ENCODE measurements at places on chromosomes 16 and 17.

GRCh38 chr17:2547176-2547575, 35.5 kb upstream of the METTL16 start:
- no peak for DNase-seq

- no peak for DNase-seq
Observed at GRCh38 chr16:90048737-90049330, 28.3 kb downstream of the PRDM7 start.

GRCh38 chr17:59373882-59374495, 42.5 kb downstream of the YPEL2 start:
- DNase-seq, result no peak

DNA sequence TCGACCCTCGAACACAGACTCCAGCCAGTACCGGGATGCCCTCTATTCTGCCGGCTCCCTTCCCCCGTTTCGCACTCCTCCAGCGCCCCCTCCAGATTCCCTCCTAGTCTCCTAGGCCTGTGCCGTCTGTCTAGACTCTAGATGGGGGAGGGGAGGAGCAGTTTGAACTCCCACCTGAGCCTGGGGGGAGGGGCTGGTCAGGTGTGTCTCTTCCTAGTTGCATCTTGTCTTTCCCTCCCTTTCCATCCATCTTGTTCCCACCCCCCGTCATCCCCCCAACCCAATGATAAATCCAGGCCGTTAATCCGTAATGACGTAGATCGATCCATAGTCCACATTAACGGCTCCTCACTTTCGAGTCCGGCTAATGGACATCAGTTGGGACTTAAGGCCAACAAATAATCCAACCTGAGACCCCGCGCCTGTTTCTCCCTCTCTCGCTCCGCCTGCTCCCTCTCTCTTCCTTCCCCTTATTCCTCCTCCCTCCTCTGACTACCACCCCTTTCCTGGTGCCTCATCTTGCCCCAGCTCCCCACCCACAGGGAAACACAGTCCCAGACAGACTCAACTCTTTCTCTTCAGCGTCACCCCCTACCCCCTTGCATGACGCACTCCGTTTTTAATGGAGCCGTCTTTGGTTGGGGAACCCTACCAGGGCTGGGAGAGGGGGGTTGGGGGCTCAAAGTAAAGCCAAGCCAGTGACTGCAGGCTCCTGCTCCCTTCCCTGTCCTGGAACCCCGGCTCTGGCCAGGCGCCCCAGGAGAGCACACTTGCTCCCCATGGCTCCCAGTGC, 3.4 kb upstream of the HOXB5 start:
- no peak for DNase-seq

GRCh38 chr17:68491381-68492231, 20.6 kb upstream of the PRKAR1A start:
- DNase-seq, result no peak

DNA sequence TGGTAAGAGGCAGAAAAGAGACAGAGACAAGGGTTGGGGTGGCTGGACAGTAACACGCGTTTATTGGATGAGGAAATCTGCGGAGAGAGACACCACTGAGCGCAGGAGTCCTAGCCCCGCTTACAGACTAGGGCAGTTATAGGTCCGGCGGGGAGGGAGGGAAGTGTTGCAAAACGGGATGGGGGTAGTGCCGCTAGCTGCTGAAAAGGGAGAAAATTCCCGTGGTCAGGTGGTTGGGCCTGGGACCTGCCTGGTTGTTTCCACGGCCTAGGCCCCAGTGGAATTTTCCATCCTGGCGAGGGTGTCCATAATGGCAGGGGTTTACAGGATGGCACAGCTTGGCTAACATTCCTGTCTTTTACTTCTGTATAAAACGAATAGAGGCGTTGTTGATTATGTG, 5.5 kb upstream of the CPHXL2 start:
- no peak for DNase-seq

DNA sequence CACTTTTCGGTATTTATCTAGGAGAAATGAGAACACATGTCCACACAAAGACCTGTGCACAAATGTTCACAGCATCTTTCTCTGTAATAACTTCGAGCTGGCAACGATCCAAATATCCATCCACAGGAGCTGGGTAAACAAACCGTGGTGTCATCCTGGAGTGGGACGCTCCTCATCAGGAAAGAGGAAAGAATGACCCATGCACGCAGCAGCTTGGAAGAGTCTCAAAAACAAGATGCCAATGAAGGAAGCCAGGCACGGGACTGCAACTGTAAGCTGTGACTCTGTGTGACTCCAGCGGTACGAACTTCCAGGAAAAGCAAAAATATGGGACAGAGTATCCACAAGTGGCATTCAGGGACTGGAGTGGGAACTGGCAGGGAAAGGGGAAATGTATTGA, 36.7 kb upstream of the CIBAR2 start:
- DNase-seq, result peak; percentile 41

DNA sequence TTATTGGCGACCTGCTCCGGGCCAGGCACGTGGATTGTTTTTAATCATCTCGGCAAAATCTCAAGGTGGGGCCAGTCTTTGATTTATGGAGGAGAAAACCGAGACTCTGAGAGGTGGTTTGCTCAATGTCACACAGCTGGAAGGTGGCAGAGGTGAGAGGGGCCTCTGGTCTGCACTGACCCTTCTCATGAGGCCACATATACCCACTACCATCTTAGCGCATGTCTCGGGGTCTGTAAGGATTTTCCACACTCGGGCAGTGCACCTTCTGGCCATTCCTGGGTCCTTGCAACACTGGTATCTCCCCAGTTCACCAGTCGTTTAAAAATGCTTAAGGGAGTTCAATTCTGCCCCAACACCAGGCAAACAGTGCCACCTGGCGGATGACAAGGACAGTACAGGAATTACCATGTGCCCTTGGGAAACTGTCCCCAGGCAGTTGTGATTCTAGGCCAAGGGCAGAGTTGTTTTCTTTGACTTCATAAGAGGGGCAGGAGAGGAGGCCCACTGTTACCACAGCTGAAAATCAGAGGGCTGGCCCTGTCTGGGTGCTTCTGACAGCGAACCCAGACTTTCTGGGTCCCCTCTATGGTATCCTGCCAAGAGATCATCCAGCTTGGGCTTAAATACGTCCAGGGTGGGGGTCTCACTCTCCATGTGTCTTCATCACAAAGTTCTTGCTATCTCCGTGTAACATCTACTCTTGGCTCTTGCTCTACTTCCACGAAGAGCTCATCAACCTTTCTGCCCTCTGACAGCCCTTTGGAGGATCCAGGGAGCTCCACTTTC, 39.4 kb upstream of the RAI1 start:
- DNase-seq, result peak; percentile 81

GRCh38 chr16:86212706-86213436, 297.5 kb upstream of the FOXF1 start:
- DNase-seq, result no peak

DNA sequence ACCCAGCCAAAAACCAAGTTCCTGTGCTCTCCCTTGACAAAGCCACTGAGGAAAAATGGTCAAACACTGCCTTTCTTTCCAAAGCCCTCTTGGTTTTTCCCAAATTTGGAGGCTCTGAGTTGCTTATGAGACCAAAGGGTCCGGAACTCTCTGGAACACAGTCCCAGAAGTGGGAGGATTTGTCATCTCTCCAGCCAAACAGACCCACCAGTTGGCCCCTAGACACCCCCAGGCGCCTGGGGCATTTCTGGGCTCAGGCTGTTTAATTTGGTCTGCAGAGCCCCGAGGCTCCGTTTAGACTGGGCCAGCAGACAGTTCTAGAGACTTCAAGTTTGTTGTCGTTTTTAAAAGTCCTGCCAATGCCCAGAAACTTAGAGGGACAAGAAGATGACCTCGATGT, 239.1 kb downstream of the SEC14L1 start:
- no peak for DNase-seq

DNA sequence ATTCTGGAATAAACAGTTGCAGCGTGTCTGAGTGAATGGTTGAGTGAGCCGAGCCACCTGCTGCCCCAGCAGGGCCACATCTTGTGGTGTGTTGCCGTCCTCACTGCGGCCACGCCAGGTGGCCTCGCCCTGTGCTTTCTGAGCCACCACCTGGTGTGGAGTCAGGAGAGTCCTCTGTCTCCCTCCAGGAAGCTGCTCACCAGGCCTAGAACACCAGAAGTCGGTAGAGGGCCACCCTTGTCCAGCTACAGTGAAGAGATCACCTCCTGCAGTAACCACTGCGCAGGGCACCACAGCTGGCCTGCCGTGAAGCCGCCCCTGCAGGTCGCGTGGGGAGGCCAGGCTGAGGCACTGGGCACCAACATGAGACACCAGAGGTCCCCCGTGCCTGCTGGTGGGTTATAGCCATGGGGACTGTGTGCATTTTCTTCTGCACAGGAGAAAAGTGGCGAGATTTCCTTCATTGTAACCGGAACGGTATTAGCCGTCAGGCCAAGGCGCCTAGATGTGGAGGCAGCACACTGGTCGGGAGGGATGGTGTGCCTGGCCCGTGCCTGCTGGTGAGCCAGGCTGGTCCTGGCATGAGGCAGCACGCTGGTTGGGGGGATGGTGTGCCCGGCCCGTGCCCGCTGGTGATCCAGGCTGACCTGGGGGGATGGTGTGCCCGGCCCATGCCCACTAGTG, 28.9 kb upstream of the FOXK2 start:
- no peak for DNase-seq

- DNase-seq, result no peak
Observed at GRCh38 chr17:7132511-7133094, 18.0 kb upstream of the ASGR2 start.

- DNase-seq, result no peak
Observed at GRCh38 chr16:85840395-85840794, 40.9 kb downstream of the COX4I1 start.

- no peak for DNase-seq
Observed at GRCh38 chr17:38687286-38687685, 12.5 kb upstream of the EPOP start.

GRCh38 chr16:67421030-67421429, 4.8 kb upstream of the ZDHHC1 start:
- DNase-seq, result no peak

GRCh38 chr17:45409659-45410076, 23.0 kb downstream of the ARHGAP27 start:
- DNase-seq, result peak; percentile 14

- no peak for DNase-seq
Observed at GRCh38 chr16:27289669-27290068, 21.1 kb upstream of the NSMCE1 start.

DNA sequence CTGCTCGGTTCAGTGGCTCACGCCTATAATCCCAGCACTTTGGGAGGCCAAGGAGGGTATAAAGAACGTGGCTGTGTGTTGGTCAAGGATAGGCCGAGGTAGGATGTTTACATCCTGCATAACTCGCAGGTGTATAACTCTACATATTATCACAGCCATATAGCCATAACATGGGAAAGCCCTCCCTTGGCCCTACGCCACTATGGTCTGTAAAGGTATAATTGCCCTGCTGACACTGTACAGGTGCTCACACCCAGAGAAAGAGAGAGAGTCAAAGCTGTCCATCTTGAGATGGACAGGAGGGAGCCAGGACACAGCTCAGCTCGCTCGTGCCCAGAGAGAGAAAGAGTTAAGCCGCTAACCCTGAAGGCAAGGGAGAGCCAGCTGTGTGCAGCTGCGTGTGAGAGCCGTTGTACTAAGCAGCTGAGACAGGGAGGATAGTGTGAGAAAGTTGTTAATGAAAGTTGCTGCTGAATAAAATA, 30.4 kb upstream of the DHX8 start:
- DNase-seq, result peak; percentile 64

GRCh38 chr17:30922235-30923030, 688 bp downstream of the ADAP2 start:
- peak; percentile 25 for DNase-seq

GRCh38 chr17:40648384-40648968, 858 bp upstream of the SMARCE1 start:
- no peak for DNase-seq

DNA sequence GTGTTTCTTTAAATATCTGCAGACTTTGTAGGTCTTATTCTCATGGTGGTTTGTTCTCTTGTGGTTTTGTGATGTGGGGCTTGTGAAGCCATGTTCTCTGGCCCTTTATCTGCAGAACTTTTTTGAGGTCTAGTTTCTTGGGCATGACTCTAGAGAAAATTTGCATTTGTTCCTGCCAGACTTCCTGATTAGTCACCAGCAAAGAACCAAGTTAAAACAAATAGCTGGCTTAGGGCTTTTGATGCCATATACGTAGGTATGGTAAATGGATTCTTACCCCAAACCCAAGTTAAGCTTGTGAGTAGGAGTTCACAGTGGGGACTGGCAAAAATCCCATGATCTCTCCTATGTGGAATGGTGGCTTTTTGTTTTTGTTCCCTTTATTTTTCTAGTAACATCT, 68.7 kb upstream of the IRX3 start:
- no peak for DNase-seq

DNA sequence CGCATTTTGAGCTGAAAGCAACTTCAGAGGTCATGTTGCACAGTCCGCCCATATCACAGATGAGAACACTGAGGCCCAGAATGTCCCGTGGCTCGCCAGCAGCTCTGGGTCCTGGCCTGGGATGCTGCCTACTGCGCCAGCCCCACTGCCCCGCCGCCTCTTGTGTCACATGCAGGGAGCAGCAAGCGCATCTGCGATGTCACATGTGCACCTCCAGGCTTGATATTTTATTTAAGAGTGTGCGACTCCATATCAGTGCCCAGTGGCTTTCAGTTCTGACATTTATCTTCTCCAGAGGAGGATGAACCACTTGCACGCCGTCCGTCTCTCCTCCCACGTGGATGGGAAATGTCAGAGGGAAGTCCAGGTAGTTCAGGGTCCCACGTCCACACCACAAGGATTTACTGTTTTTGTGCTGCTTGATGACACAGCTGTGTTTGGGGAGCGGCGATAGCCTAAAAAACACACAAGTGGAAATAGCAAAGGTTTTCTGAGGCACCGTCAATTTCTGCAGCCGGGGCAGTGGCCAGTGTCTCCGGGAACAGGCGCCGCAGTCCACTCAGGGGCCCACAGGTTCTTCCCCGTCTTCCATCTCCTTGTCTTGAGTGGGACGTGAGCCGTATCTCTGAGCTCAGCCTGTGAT, 7.0 kb upstream of the RBFOX3 start:
- peak; percentile 2 for DNase-seq

GRCh38 chr17:63780507-63780906, 6.5 kb downstream of the DDX42 start:
- DNase-seq, result no peak

DNA sequence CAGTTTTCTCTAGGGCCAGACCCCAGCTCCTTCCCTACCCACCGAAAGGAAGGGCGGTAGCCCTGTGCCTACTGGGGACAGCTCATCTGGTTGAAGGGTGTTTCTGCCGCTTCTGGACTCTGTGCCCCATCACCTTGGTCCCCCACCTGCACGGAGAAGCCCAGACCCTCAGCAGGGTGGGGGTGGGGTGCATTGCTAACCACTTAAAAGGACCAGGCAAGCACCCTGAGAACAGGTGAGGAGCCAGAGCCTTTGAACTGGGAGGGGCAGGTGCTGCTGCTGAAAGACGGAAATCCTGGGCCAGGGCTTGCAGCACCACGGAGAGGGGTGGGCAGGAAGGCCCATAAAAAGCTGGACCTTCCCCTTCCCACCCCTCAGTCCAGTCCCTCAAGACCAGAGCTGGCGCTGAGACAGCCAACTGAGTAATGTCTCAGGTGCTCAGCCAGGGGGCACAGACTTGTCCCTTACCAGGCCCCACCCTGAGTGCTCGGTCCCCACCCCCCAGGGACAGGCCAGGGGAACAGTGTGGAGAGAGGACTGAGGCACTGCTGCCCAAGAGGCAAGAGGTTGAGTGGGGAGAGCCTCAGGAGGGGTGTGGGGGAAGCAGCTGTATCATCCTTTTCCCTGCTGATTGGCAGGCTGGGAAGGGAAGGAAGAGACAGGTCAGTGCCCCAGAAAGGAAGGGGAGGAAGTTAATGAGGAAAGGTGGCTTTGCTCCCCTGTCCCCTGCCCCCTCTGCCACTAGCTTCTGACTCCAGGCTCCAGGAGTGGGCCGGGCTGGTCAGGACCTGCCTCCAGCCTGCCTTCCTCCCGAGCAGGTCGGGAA, 10.9 kb upstream of the SP2 start:
- no peak for DNase-seq
